Esophagus muscularis mucosa (tissue), 4 donors: ENCODE measurements at places on chromosomes 4 and X. TPM values are rescaled to one million over a fixed set of nuclear protein-coding genes. Genes with fewer than 3 reads are reported as not detected.

DNA sequence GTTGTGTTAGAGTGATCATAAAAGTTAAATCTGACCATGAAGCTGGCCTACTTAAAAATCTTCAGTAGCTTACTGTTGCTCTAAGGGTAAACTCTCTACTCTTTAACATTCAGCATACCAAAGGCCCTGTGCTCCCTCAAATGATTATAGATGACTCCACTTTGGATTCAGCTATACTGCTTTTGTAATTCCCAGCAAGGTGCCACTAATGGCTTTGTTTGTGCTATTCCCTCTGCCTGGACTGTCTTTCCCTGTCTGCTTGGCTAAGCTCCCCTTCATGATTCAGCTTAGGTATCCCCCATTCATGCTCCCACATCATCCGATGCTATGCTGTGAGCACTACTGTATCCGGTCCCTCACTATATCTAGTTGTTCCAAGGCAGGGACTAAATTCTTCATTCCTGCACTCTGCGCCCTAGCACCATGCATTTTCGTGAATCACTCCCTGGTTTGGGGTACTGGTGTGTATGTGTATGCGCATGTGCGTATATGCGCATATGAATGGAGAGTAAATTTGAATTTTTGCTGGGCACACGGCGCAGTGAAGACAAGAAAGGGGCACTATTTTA is 453 bp upstream of the PBDC1 start:
- no peak for DNase-seq

DNA sequence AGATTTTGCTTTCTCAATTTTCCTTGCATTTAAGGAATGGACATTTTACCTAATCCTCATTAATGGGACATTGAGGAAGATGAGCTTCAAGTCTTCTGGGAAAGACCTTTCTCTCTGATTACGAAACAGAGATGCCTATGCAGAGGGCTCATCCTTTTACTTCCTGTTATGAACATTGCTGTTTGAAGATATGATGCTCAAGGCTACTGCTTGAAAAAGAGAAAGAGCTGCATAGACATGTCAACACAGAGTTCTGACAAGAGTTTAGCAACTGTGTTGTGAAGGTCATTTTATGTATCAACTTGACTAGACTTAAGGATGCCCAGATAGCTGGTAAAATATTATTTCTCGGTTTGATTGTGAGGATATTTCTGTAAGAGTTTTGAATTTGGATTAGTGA is 13.8 kb upstream of the GNPDA2 start:
- DNase-seq = no peak

DNA sequence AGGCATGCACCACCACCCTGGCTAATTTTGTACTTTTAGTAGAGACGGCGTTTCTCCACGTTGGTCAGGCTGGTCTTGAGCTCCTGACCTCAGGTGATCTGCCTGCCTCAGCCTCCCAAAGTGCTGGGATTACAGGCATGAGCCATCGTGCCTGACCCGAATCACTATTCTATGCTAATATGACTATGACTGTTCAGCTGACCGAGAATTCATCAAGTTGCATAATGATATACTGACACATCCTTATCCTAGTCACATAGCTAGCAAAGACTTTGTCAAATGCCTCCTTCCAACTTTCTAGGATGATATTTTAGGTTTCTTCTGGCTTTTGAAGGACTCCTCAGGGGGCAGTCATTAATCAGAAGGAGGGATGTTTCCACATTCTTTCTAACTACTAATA is 4.8 kb upstream of the GPM6B start:
- DNase-seq = no peak

DNA sequence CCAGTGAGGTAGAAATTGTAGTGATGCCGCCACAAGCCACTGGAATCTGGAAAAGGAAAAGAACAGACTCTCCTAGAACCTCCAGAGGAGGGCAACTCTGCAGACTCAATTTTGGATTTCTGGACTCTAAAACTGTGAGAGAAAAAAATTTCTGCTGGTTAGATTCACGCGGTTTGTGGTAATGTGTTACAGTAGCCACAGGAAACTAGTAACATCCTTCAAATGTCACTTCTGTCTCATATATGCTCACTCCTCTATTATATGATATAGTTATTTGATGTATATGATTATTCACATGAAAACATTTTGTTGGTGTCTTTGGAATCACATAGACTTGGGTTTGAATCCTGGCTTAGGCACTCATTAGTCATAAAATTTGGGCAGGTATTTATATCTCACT is 18.8 kb downstream of the LDOC1 start:
- no peak for DNase-seq

- no peak for DNase-seq
These were observed 91.0 kb downstream of the SHROOM4 start for GRCh38 chrX:50723006-50723405.

GRCh38 chrX:17242470-17242869 is 132.5 kb upstream of the NHS start:
- no peak for DNase-seq

- no peak for DNase-seq
These were observed 74.2 kb downstream of the CLDN34 start for GRCh38 chrX:10041383-10041782.

DNA sequence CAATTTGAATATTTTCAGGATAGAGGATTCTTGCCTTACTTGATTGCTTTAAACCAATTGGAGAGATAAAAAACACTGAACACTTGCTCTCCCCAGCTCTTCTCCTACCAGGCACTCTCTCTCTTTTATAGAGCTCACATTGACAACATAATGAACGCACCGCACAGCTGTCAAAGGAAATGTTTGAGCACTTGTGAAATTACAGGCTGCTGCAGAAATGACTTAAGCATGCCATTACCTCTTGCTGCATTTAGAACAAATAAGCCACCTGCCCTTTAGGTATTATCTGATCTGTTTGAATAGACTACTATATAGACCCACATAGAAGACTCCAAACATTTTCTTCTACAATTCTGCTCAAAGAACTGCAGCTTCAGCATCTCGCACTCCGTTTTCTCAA is 227.7 kb downstream of the C4orf33 start:
- DNase-seq = no peak

- DNase-seq = no peak
These were observed 823 bp upstream of the MAN2B2 start for GRCh38 chr4:6573986-6574746.

DNA sequence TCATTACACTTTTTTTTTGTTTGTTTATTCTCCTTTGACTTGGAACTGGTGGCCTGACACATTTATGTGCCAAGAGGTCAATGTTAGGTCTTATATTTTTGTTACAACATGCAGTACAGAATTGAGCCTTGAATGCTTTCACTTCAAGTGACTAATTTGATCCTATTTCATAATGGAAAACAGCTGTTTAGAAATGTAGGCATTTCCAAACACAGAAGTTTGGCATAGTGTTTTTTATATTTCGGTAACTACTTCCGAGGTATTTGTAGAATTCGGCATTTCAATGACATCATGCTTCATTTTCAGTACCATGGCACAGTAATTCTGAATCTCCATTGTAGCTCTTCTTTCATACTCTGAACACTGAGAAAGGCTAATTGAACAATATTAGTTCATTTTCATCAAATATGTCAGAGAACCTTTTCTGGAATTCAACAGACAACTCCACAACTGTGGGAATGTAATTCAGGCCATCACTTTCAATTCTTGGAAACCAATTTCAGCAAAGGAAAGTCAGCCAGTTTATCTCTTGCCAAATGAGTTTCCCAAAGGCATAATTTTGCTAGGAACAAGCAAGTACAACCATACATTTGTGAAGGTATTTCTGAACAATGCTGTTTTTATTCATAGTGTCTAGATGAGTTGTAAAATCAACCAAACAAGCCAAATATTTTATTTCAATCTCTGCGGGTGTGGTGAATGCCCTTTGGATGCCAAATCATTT is 11.4 kb downstream of the FAM120C start:
- no peak for DNase-seq

- no peak for DNase-seq
These were observed 108.3 kb downstream of the QRFPR start for GRCh38 chr4:121272526-121272925.

DNA sequence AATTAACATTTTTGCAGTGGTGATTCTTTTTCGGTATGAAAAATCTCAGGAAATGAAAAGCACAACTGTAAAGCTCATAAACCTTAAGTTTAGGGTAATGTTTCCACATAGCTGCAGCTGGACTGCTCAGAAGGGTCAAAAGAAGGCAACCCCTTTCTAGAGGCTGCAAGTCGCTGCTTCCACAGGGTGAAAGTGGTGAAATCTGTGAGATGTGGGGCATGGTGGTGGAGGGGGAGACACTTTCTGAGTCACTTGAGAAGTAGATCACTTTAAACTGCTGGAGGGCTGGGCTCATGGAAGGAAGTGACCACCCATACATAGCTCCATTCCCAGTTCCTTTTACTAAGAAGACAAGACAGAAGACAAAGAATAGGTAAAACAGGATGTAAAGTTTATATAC is 8.7 kb downstream of the SFRP2 start:
- DNase-seq = peak; percentile 45

GRCh38 chrX:110251526-110251925 is 66.4 kb downstream of the AMMECR1 start:
- no peak for DNase-seq

DNA sequence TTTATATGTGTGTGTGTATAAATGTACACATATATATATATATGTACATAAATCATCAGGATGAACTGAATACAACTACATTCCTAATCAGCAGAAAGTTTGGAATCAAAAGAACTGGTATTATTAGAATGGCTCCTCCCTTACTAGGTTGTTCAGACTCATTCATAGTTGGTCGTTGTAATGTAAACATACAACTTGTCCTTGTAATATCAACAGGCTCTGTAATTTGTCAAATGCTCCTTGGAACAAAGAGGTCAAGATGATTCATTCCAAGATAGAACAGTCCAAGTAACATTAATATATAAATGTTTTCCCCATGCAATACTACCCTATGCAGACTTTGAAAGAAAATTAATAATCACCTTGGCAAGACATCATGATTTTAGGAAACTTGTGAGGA is 351.4 kb upstream of the SMIM31 start:
- no peak for DNase-seq

DNA sequence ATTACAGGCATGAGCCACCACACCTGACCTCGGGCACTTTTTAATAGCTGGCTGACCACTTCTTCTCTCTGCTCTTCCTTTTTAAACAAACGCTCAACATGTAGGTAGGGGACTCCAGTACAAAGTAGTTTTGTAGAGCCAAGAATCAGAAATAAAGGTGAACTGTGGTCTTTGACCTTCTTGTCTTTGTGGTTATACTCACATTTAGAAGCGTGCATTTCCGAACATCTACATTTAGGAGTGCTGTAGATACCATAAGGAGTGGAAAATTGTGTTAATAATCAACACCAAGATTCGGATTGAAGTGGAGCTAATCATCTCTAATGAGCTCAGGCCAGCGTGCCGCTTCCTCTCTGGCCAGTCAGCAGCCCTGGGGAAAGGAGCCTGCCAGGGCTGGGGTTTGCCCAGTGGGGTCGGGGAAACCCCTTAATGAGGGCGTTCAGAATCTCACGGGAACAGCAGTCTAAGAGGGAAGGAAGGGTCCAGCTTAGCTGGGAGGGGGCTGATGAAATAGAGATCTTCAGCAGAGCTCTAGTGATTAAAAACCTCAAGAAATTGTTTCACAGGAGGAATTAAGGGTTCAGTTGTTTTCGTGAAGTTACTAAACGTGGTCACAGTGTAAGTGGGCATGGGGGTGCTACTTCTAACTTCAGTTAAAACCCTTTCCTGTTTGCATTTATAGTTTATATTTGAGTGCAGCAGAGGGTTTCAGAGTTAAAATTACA is 81.2 kb downstream of the GAB1 start:
- DNase-seq = no peak

- DNase-seq = no peak
These were observed 38.8 kb downstream of the SEC31A start for GRCh38 chr4:82851885-82852750.

GRCh38 chr4:179836179-179837075 is 2394.2 kb upstream of the AGA start:
- no peak for DNase-seq

DNA sequence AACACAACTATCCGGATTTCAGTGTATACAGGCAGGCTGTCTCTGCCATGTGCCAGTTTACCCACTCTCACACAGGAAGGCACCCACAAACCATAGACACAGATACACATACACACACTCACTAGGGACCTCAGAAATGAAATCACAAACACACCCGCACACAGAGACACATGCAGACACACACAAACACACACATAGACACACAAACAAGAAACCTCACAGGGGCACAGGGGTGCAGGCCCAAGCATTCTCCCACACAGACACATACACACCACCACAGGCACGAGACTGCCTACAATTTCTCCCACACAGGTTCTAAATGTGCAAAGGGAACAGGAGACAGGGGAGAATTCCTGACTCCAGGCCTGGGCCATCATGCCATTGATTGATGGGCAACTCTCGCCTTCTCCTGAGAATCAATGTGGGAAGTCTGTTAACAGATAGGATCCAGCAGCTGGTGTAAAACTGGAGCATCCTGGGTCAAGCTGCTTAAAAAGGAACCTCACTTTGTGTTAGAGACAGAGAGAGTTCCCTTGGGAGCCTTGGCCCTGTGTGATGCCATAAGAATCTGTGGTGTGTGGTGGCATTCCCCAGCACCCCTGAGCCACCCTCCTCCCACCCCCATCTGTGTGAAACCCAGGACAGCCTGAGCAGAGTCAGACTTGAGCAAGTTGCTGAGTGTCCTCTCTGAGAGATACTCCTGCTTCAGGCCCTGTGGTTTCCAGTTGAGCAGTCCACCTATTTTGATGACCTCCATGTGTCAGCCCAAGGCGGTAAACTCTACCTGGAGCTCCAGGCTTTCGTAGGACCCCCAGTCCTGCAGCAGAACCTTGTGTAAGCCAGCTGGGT is 33.9 kb downstream of the NBDY start:
- no peak for DNase-seq

- no peak for DNase-seq
These were observed 42.4 kb downstream of the KLHL13 start for GRCh38 chrX:118074196-118074595.

GRCh38 chr4:8830056-8830455 is 41.6 kb downstream of the HMX1 start:
- DNase-seq = no peak

GRCh38 chrX:84218726-84219125 is 30.7 kb upstream of the RPS6KA6 start:
- no peak for DNase-seq

HPSE gene
- 1.5 TPM for total RNA-seq

CLNK gene
- not detected for total RNA-seq

SPANXN4 gene
- total RNA-seq = not detected

MAGEA10 gene
- total RNA-seq = not detected

FAT4 gene
- 60.9 TPM for total RNA-seq

FAM9B gene
- total RNA-seq = not detected

SASH3 gene
- 8.3 TPM for total RNA-seq

MAML3 gene
- total RNA-seq = 5.0 TPM

PHKA2 gene
- total RNA-seq = 20.7 TPM

H2BW2 gene
- total RNA-seq = not detected

SLC7A11 gene
- 0.19 TPM for total RNA-seq
